ENCODE measurements at places on chromosomes 6 and 20.

DNA sequence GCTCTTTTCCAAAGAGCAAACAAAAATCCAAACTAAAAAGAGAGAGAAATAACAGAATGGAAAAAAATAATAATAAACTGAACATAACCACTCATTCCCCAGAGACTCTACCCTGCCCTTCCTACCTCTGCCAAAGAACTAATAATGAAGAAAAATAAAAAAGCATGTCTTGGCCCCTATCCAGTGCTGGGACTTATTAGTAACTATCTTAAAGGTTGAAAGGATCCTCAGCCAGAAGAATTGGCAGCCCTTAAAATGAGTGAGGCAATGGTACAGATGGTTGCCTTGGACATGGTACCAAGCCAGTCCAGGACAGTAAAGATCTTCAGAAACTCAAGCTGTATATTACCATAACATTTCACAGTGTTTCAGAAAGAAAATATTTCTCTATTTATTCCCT lies 279.3 kb downstream of the HACE1 start:
- no peak for DNase-seq

DNA sequence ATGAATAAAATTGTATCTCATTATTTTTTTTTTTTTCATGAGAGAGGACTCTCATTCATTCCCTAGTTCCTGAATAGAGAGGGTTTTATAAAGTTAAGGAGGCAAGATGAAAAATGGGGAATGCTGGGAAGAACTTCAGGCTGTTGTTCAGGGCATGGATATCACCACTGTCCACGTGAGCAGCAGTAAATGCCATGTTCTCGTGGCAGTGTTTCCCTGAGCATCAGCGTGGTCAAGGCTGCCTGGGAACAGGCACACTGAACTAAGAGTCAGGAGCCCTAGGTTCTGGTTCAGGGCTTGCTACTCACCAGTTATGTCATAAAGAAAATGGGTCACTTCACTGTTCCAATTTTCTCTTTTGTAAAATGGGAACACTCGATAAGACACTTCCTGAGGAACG lies 93.2 kb downstream of the MAN1A1 start:
- no peak for DNase-seq

DNA sequence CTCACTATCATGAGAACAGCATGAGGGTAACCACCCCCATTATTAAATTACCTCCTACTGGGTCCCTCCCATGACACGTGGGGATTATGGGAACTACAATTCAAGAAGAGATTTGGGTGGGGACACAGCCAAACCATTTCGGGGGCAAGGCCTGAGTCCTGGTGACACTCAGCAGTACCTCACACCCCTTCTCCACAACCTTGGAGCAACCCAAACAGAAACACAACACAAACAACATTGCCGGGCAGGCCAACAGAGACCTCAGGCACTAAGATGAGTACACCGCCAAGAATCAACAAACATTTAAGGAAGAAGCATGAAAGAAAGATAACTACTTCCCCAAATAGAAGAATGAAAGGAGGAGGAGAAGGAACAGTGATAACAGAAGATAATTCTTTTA lies 16.9 kb downstream of the MOCS1 start:
- no peak for DNase-seq

DNA sequence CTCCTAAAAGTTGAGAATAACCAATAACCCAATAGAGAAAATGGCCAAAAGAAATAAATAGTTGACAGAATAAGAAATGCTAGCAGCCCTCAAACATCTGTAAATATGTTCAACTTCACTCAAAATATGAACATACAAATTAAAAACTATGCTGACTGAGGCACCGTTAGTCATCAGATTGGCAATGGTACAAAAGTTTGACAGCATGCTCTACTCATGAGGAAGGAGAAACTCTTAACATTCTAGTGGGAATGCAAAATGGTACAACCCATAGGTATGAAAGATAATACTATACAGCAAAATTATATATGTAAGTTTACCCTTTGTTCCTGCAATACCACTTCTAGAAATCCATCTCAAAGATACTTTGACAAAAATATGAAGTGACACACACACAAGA lies 1.6 kb upstream of the ZSCAN12 start:
- no peak for DNase-seq

DNA sequence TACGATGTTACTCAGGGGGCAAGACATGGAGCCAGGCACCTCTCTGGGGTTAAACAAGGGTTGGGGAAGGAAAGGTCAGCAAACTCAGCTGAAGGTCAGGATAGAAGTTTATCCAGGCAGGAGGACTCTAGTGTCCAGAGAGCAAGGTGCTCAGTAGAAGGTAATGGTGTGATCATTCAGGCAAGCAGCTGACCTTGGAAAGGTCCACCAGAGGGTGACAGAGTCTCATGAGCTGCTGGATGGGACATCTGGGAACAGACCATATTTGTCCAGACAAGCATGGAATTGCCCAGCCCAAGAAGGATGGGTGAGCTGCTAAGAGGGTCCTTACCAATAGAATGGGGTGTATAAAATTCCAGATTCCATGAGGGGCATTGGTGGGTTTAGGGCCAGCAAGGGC lies 89.5 kb downstream of the MAP3K7 start:
- no peak for DNase-seq

DNA sequence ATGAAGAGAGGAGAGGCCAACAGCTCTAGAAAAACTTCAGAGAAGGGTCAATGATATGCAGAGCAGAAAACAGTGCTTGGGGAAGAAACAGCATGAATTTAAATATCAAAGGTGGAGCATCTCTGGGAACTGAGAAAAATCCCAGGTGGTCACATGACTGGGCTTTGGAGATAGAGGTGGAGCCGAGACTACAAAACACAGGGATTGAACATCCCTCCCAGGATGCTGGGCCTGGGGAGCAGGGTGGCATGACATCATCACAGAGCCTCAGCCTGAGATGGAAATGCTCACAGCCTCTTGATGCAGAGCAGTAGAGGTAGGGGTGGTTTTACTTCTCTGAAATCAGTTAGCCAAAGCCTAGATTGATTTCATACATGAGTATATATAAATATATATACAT lies 529.5 kb downstream of the PRKN start:
- DNase-seq: no peak

- DNase-seq: no peak
These were observed 413.3 kb downstream of the ESR1 start for GRCh38 chr6:152220786-152221185.

Data from thoracic aorta (tissue), 2 donors.